ENCODE measurements at places on chromosomes 6 and 20. TPM values are rescaled to one million over a fixed set of nuclear protein-coding genes. Genes with fewer than 3 reads are reported as not detected.

GRCh38 chr20:36741072-36741471 lies 4.8 kb downstream of the NDRG3 start:
- no peak for DNase-seq

DNA sequence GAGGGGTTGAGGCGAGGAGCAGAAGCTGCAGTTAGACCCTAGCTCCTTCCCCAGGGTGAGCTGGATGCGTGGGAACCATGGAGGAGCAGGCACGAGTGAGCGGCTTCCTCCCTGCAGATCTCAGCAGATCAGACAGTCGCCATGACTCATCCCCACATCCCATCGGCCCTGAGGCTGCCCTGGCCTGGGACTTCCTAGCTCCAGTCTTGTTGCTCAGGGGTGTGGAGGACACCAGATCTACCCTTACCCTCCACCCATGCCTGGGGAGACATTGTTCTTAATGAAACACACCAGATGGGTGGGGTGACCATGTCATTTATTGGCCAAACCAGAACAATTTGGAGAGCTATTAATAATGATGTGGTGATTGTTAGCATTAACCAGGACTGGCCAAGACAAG lies 36.3 kb upstream of the TGM2 start:
- DNase-seq = no peak

Gene FOXS1
- not detected for total RNA-seq

GRCh38 chr6:116568821-116569755 lies 2.2 kb upstream of the RWDD1 start:
- no peak for DNase-seq

Gene GCM1
- total RNA-seq = not detected

Gene DPPA5
- total RNA-seq = 1.5 TPM

GRCh38 chr20:31537890-31538289 lies 23.6 kb downstream of the HM13 start:
- no peak for DNase-seq
